ENCODE measurements at places on chromosomes 12 and 14. TPM values are rescaled to one million over a fixed set of nuclear protein-coding genes. Genes with fewer than 3 reads are reported as not detected.

DNA sequence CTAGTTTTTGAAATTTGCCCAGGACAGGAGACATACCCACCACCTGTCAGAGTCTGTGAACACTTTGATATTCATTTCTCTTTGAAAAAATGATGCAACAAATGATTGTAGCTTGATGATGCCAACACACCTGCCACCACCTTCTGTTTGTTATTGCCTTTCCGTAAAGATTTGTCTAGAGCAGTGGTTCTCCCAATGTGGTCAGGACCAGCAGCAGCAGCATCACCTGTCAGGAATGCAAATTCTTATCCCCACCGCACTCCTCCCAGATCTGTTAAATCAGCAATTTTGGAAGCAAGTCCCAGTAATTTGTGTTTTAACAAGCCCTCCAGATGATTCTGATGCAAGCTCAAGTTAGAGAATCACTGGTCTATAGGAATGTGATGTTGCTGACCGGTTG lies 9.9 kb downstream of the CCDC175 start:
- no peaks in the 10 kb centered on the region for H3K4me1 ChIP-seq
- H3K4me3 ChIP-seq = no peak overlapping the region
- DNase-seq = no peak
- H3K27ac ChIP-seq = no peak overlapping the region
- no peaks in the 10 kb centered on the region for H3K27me3 ChIP-seq

DNA sequence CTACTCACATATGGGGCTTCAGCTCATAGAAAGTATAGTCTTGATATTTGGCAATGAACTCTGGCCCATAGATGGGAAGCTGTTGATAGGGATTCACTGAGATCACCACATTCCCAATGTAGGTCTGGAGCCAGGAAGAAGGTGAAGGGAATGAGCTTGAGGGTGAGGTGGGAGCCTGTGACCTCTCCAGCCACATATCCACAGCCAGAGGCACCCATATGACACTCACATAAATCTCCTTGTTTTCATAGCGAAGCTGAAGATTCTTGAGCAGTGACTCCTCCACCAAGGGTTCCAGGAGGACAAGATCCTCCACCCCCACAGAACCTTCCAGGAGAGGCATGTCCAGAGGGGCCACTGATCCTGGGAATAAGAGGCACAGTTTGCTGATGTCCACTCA lies 1.9 kb downstream of the MYO1A start:
- H3K4me1 ChIP-seq = peaks cover 11% of the 10 kb centered on the region
- no peak overlapping the region for H3K27ac ChIP-seq
- DNase-seq = no peak
- no peak overlapping the region for H3K4me3 ChIP-seq

DNA sequence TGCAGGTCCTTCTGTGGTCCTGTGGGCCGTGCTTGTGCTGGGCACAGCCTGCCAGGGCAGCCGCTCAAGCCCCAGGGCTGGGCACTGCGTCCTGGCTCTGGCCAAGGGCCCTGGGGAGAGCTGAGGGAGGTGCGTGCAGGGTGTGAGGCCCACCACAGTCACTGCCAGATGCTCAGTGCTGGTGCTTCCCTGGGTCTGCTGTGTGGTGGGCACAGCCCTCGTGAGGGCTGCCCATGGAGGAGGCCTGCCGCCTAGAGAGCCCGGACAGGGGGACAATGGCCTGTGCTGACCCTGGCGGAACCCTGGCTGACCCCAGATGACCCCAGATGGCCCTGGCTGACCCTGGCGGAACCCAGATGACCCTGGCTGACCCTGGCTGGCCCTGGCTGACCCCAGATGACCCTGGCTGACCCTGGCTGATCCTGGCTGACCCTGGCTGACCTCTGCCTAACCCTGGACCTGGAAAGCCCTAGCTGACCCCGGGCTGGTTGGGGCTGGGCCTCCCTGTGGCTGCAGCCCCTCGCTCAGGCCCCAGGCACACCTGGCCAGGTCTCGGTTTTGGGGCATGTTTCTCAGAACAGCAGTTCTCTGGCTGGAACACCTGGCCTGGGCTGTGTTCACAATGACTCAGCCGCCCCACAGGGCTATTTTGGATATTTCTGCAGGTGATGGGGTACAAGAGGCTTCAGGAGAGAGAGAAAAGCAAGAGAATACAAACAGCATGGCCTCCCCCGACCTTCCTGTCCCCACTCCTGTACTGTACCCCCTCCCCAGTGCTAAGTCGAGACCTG lies 55.4 kb downstream of the TMEM121 start:
- H3K4me3 ChIP-seq = no peak overlapping the region
- H3K27ac ChIP-seq = no peak overlapping the region
- no peaks in the 10 kb centered on the region for H3K4me1 ChIP-seq
- H3K27me3 ChIP-seq = no peaks in the 10 kb centered on the region

DNA sequence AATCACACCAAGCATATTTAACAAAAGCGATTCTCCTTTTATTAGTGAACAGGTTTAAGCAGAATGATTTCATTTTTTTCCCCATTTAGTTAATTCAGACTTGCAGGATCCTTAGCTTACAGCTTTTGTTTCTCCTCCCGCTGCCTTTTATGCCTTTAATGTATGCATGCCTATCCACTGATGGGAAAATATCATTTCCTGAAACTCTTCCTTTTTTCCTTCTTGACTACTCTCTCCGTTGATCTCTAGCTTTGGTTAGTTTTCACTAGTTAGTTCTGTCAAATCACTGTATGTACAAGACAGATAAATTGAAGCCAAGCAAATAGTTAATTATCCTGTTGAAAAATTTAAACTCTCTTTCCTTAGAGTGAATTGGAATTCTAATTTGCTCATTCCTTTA lies 26.3 kb downstream of the NKX2-1 start:
- H3K4me1 ChIP-seq = no peaks in the 10 kb centered on the region
- no peaks in the 10 kb centered on the region for H3K27me3 ChIP-seq
- no peak overlapping the region for H3K4me3 ChIP-seq
- no peak overlapping the region for H3K27ac ChIP-seq

DNA sequence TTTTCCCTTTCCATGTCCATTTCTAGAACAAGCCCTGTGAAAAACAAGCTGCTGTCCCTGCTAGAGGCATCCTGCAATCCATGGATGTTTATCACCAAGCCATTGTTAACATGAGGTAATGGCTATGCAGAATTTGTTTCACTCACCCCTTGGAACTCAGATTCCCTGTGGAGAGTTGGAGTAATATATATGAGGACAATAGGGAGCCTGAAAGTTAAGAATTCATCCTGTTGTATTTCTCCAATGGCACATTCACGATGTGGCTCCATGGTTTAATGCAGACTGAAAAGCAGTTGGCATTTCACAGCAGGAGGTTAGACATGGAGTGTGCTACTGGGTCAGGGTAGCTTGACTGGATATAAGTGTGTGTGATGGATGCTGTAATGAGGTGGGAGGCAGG lies 32.4 kb downstream of the GPR65 start:
- no peak overlapping the region for H3K4me3 ChIP-seq
- DNase-seq = no peak
- H3K4me1 ChIP-seq = no peaks in the 10 kb centered on the region
- H3K27ac ChIP-seq = no peak overlapping the region

DNA sequence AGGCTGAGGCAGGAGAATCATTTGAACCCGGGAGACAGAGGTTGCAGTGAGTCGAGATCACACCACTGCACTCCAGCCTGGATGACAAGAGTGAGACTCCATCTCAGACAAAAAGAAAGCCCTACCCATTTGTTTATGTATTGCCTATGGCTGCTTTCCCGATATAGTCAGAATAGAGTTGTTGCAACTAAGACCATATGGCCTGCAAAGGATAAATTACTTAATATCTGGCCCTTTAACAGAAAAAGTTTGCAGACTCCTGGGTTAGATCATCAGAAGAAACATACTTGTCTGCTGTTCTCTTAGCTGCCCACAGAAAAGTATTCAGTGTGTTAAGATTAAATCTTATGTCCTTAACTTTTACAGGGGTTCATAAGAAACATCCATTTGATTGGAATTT lies 122.4 kb upstream of the VASH1 start:
- H3K27ac ChIP-seq = no peak overlapping the region
- H3K27me3 ChIP-seq = no peaks in the 10 kb centered on the region
- no peak for DNase-seq
- H3K36me3 ChIP-seq = no peaks in the 10 kb centered on the region

- H3K4me1 ChIP-seq = no peaks in the 10 kb centered on the region
- no peaks in the 10 kb centered on the region for H3K36me3 ChIP-seq
- no peaks in the 10 kb centered on the region for H3K27me3 ChIP-seq
- H3K4me3 ChIP-seq = no peak overlapping the region
- DNase-seq = no peak
Observed at GRCh38 chr12:60760965-60761364, 1165.1 kb downstream of the SLC16A7 start.

- H3K36me3 ChIP-seq = no peaks in the 10 kb centered on the region
- H3K27ac ChIP-seq = no peak overlapping the region
- DNase-seq = peak; percentile 83
- H3K27me3 ChIP-seq = no peaks in the 10 kb centered on the region
Observed at GRCh38 chr12:54047160-54047963, 6.3 kb upstream of the HOXC4 start.

GRCh38 chr14:30921305-30921704 lies 46.9 kb downstream of the COCH start:
- H3K27me3 ChIP-seq = no peaks in the 10 kb centered on the region
- peaks cover 6% of the 10 kb centered on the region for H3K36me3 ChIP-seq
- no peak for DNase-seq
- H3K4me3 ChIP-seq = no peak overlapping the region
- peaks cover 4% of the 10 kb centered on the region for H3K4me1 ChIP-seq

- no peak overlapping the region for H3K4me3 ChIP-seq
- H3K27ac ChIP-seq = no peak overlapping the region
- DNase-seq = no peak
- peaks cover 40% of the 10 kb centered on the region for H3K27me3 ChIP-seq
- peaks cover 9% of the 10 kb centered on the region for H3K4me1 ChIP-seq
Observed at GRCh38 chr14:20652996-20653975, 11.8 kb upstream of the OR6S1 start.

DNA sequence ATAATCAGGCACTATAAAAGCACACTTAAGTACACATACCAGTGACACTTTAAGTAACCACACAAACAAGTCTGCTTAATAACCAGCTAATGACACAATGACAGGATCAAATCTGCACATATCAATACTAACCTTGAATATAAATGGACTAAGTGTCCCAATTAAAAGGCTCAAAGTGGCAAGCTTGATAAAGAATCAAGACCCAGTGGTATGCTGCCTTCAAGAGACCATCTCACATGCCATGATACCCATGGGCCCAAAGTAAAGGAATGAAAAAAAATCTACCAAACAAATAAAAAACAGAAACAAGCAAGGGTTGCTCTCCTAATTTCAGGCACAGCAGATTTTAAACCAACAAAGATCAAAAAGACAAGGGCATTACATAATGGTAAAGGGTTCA lies 470.4 kb downstream of the TRHDE start:
- no peak overlapping the region for H3K27ac ChIP-seq
- H3K27me3 ChIP-seq = no peaks in the 10 kb centered on the region
- no peak for DNase-seq
- H3K4me3 ChIP-seq = no peak overlapping the region
- no peaks in the 10 kb centered on the region for H3K36me3 ChIP-seq

DNA sequence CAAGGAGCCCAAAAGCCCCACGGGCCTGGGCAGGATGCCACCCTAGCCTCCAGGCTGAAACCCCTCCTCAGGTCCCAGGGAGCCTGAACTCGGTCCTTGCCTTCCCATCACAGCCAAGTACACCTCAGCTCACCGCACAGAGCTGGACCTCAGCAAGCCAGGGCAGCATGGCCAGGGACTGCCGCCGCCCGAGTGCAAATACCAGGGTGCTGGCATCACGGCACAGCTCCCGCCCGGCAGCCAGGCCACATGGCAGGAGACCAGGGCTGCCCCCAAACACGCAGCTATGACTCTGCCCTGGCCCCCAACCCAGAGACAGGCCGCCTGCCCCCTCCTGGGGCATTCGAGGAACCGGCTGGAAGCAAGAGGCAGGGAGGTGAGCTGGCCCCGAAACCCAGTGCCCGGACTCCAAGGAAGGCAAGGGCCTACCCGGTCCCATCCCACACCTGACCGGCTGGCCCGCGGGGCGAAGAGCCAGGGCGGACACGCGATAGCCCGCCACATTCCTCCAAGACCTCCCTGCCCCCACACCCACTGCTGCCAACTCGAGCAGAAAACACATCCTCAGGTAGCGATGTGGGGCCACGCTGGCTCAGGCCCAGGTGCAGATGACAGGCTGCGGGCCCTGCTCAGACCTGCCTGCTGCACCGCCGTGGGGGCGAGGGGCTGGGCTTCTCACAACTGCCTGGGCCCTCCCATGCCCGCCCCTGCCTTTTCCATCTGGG lies 2.7 kb downstream of the JAG2 start:
- H3K36me3 ChIP-seq = no peaks in the 10 kb centered on the region
- no peak overlapping the region for H3K4me3 ChIP-seq
- no peak overlapping the region for H3K27ac ChIP-seq
- H3K27me3 ChIP-seq = no peaks in the 10 kb centered on the region
- no peak for DNase-seq

GRCh38 chr12:63264629-63265028 lies 113.6 kb upstream of the AVPR1A start:
- no peak overlapping the region for H3K4me3 ChIP-seq
- no peaks in the 10 kb centered on the region for H3K36me3 ChIP-seq
- DNase-seq = no peak

DNA sequence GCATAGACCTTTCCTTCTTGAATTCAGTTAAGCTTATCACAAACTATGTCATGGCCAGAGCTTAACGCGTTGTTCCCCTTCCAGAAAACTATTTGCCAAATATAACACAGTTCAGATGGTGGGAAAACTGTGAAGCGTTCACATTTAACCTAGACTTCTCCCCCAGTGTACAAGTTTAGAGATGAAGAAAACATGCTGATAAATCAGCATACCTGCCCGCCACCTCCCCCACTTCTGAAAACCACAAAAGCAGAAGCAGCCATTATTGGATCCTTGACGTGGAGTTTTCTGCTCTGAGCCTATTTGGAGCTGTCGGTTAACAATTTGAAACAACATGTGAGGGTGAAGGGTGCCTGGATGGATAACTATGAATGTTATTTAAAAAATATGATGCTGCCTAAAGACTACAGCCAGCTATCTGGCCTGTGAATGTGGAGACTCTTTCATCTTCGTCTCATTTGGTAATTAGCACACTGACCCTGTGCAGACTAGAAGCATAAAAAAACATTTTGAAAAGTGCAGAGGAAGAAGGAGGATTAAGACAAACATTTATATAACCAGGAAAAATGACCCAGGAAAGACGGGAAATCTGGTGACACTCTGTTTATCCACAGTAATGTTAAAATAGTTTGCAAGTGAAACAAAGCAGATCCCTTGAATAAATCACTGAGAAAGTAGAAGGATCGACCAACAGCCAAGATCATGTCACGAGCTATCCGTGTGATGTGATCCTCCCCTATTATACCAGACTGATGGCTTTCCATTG lies 408.2 kb downstream of the AEBP2 start:
- peak overlapping the region; percentile 23 for H3K27ac ChIP-seq
- no peaks in the 10 kb centered on the region for H3K27me3 ChIP-seq
- no peak for DNase-seq

SLCO1C1 gene
- total RNA-seq = 0.30 TPM

ADGRD1 gene
- total RNA-seq = 124 TPM

ASIC1 gene
- not detected for total RNA-seq

PRB4 gene
- total RNA-seq = not detected

HCAR2 gene
- 4.2 TPM for total RNA-seq

ARHGAP9 gene
- 34.7 TPM for total RNA-seq

CMA1 gene
- 1.8 TPM for total RNA-seq

All from upper lobe of left lung (tissue), 6 donors.